ENCODE measurements at places on chromosomes 1 and 21.
A peak's percentile ranks its signal among the peaks of the same experiment; 100 is the strongest.

DNA sequence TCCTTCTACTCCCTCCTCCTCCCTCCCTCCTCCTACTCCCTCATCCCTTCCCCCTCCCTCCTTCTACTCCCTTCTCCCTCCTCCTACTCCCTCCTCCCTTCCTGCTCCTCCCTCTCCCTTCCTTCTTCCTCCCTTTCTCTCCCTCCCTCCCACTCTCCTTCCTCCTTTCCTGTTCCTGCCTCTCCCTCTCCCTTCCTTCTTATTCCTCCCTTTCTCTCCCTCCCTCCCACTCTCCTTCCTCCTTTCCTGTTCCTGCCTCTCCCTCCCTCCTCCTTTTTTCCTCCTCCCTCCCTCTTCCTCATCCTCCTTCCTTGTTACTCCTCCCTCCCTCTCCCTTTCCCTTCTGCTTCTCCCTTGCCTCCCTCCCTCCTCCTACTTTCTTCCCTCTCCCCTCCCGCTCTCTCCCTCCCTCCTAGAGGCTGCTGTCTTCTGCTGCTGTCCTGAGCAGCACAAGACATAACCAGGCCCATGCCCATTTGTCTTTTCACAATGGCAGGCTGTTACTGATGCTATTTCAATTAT is 41.1 kb downstream of the WNT9A start:
- no peaks in the 10 kb centered on the region for H3K27me3 ChIP-seq
- DNase-seq = no peak
- peaks cover 5% of the 10 kb centered on the region for H3K4me1 ChIP-seq
- H3K27ac ChIP-seq = no peak overlapping the region
- H3K4me3 ChIP-seq = no peak overlapping the region

DNA sequence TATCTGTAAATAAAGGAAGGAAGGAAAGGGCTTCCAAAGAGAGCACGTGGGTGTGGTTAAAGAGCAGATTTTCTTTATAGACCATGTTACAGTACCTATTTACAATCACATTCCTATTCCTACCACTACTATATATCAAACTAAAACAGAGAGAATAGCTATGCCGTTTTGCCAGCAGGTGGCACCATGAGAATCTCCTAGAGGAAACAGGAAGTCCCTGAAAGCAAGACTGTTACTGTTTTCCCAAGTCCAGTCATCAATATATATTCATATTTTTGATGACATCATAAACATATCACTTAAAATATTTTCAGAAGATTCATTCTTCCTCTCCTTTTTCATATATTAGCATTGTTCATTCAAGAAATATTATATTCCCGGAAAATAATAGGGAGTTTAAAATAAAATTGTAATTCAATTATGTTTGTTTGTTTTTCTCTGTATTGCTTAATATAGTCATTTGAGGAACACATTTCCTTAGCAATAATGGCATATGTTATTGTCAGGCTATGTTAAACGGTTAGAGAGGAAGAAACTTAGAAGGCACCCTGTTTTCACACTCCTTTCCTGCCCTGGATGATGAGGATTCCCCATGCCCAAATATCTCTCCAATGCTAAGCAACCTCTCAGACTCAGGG is 6.6 kb downstream of the CCDC190 start:
- no peak overlapping the region for H3K4me3 ChIP-seq
- H3K27me3 ChIP-seq = peaks cover 8% of the 10 kb centered on the region
- H3K4me1 ChIP-seq = no peaks in the 10 kb centered on the region
- peak; percentile 56 for DNase-seq
- H3K36me3 ChIP-seq = no peaks in the 10 kb centered on the region

DNA sequence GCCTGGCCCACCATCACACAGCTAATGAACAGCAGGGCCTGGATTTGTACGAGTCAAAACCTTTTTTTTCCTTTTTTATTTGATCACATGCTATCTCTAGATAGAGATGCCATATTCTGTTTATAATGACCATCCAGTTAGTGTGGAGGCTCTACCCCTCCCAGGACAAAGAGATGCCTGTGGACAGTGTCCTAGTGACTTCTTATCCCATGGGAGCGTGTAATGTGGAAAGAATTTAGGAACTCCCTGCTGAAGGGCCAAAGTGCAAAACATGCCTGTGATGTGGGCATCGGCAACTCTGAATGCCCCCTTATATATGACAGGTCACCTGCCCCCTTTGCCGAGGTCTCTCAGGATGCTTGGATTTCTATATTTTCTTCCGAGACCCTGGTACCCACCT is 292.2 kb downstream of the RRAGC start:
- H3K4me1 ChIP-seq = peaks cover 25% of the 10 kb centered on the region
- no peak overlapping the region for H3K27ac ChIP-seq
- no peak overlapping the region for H3K4me3 ChIP-seq

- H3K4me1 ChIP-seq = peaks cover 25% of the 10 kb centered on the region
- no peak for DNase-seq
- H3K36me3 ChIP-seq = peaks cover 95% of the 10 kb centered on the region
- H3K27me3 ChIP-seq = no peaks in the 10 kb centered on the region
Observed at GRCh38 chr1:90993245-90993644, 28.6 kb downstream of the ZNF644 start.

DNA sequence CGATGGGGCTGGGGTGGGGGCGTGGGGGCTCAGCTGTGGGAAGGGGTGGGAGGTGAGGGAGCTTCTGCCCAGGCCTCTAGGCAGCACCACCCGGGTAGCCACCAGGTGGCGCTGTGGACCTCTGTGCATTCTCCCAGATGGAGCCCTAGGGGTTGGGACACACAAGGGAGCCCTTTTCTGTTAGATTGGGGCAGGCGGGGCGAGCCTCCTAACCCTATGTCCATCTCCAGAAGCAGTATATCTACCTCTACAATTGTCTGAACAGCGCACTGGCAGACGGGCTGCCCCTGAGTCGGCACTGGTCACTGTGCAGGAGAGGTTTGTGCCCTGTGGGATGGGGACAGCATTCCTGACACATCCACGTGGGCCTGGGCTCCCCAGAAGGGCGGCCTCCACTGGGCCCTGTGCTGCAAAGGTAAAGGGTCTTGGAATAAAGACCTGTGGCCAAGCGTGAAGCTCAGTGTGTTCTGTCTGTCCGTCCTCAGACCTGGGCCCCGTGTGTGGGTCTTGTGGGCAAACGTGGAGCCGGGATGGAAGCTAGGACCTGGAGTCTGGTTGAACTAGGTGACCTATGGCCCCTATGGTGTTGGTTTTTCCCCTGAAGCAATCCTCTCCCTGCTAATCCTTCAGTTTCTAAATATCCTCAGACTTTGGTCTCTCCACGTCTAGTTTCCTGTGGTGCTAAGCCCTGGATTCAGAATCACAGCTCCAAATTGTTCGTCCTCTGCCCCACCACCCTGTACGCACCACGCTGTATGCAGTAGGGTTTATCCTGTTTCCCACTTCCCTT is 4.4 kb upstream of the LGR6 start:
- H3K27me3 ChIP-seq = peaks cover 11% of the 10 kb centered on the region
- no peaks in the 10 kb centered on the region for H3K4me1 ChIP-seq
- H3K27ac ChIP-seq = no peak overlapping the region
- no peak overlapping the region for H3K4me3 ChIP-seq

DNA sequence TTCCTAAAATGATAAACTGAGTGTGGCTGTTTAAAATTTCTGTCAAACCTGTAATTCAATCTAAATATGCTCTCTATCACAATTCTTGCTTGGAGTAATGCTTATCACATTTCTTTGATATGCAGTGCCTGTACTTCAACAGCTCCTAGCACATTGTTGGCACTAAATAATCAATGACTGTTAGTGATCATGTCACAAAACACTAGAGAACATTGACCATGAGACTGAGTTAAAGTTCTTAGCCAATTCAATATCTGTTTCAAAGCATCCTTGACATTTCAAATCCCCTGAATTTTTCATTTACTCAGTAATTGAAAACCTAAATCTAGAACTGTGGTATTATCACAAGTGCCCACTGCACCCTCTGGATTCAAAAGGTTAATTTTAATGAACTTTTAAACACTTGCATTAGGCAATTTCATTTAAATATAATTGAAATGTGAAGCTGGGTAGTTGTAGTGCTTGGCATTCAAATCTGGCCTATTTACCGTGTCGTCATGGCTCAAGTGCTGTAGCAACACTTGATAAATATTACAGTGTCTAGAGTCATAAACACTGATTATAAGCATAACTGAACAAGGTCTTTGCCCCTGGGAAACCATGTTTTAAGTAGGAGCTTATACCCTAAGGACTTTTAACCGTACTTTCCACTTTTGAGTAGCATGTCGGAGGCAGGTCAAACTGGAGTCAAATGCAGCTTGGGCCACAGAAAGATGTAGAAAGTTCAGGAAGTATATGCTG is 143.6 kb downstream of the LRRC7 start:
- no peak overlapping the region for H3K27ac ChIP-seq
- no peak overlapping the region for H3K4me3 ChIP-seq
- DNase-seq = no peak

- no peaks in the 10 kb centered on the region for H3K4me1 ChIP-seq
- peaks cover 3% of the 10 kb centered on the region for H3K27me3 ChIP-seq
- DNase-seq = no peak
- H3K4me3 ChIP-seq = no peak overlapping the region
- no peak overlapping the region for H3K27ac ChIP-seq
Observed at GRCh38 chr1:223257856-223258550, 106.0 kb downstream of the SUSD4 start.

GRCh38 chr1:48442864-48443619 is 29.0 kb downstream of the SPATA6 start:
- H3K27me3 ChIP-seq = peaks cover 1% of the 10 kb centered on the region
- no peak overlapping the region for H3K4me3 ChIP-seq
- no peaks in the 10 kb centered on the region for H3K4me1 ChIP-seq
- H3K27ac ChIP-seq = no peak overlapping the region
- H3K36me3 ChIP-seq = no peaks in the 10 kb centered on the region

DNA sequence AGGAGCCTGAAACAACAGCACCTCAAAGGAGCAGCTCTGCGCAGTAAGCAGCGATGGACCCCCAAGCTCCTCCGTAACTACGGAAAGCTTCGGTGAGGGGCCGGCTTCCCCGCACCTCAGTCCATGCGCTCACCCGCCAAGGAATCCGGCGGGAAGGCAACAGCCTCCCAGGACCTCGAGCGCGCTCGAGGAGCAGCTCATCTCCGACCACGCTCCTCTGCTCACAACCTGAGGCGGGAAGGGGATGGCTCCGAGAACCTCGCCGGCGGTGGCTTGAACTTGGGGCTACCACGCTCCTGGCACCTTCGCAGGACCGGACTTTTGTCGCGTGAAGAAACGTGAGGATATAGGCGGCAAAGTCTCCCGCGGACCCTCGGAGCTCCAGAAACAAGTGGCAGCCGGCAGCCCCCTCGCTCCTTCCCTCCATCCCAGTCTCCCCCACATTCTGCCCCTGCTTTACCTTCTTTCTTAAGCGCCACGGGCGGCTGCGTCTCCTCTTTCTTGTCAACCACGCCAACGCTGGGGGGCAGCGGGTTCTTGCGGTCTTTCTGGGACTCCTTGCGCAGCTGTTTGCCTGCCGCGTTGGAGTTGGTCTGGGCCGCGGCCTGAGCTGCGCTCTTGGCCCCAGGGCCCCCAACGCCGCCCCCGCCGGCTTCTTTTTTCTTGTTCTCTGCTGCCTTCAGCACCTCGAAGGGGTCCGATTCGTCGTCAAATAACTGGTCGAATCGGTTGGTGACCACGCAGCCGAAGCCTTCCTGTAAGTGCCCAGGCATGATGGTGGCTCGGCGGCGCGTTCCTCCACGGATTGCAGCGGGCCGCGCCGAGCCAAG is 459 bp downstream of the SERBP1 start:
- H3K27ac ChIP-seq = peak overlapping the region; percentile 87
- H3K4me1 ChIP-seq = peaks cover 46% of the 10 kb centered on the region
- peak overlapping the region; percentile 81 for H3K4me3 ChIP-seq
- H3K27me3 ChIP-seq = no peaks in the 10 kb centered on the region

- H3K36me3 ChIP-seq = peaks cover 63% of the 10 kb centered on the region
- H3K4me3 ChIP-seq = no peak overlapping the region
- DNase-seq = no peak
- peaks cover 42% of the 10 kb centered on the region for H3K4me1 ChIP-seq
- H3K27me3 ChIP-seq = no peaks in the 10 kb centered on the region
Observed at GRCh38 chr21:41373763-41374162, 11.9 kb downstream of the MX2 start.

- no peak for DNase-seq
- peaks cover 23% of the 10 kb centered on the region for H3K4me1 ChIP-seq
- H3K27ac ChIP-seq = peak overlapping the region; percentile 82
- H3K4me3 ChIP-seq = peak overlapping the region; percentile 100
- peaks cover 20% of the 10 kb centered on the region for H3K36me3 ChIP-seq
- H3K27me3 ChIP-seq = peaks cover 8% of the 10 kb centered on the region
Observed at GRCh38 chr1:150696590-150696989, 364 bp downstream of the GOLPH3L start.

DNA sequence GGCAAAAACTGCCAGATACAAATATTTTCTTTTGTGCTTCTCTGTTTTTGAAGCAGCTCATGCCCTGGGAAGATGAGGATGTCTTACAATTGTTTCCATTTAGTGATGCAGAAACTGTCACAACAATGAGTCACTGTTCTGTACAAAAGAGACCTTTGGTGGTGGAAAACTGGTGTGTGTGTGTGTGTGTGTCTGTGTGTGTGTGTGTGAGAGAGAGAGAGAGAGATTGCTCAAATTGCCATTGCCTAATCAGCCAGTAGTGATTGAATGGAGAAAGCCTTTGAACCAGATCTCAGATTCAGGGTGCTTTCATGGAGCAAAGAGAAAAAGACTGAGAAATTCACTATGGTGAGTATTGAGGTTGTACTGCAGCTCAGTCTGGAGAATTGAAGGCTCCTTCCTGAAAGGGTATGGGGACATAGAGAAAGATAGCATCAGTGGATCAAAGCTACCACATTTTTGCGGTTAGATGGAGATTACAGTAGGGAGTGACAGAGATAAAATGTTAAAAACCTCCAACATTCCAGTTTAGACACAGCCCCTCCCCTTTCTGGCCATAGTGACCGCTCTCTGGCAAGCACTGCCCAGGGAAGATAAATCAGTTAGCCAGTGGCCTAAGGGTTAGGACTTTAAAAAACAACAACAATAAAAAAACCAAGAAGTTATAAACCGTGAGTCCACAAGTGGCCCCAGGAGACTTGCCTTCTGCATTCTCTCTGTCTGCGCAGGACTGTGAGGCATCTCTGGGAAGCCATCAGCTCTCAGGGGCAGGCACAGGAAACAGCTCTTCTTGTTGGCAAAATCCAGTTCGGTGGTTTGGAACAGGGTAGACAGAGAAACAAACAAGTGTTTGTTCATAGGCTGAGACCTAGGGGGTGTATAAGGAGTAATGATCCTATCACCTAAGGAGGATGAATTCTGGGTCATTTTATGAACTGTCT is 406.5 kb downstream of the DUSP10 start:
- H3K27me3 ChIP-seq = peaks cover 1% of the 10 kb centered on the region
- H3K4me1 ChIP-seq = no peaks in the 10 kb centered on the region
- no peaks in the 10 kb centered on the region for H3K36me3 ChIP-seq
- H3K4me3 ChIP-seq = no peak overlapping the region
- DNase-seq = no peak
- H3K27ac ChIP-seq = no peak overlapping the region

All from activated CD4-positive, alpha-beta memory T cell treated with anti-CD3 and anti-CD28 coated beads, Interleukin-2, amount 10 ng/mL, durations not matched to agents 7 days and 5 days (primary cell).